Stimulated activated CD4-positive, alpha-beta T cell treated with anti-CD3 and anti-CD28 coated beads, Interleukin-4, amount 100 ng/mL, for 24 hours (primary cell): ENCODE measurements at places on chromosomes 7 and 10.
A peak's percentile ranks its signal among the peaks of the same experiment; 100 is the strongest.

GRCh38 chr10:132254841-132255240 lies 52.9 kb downstream of the STK32C start:
- no peak for DNase-seq

- no peak for DNase-seq
These were observed 104.7 kb downstream of the SFMBT2 start for GRCh38 chr10:7306147-7306546.

DNA sequence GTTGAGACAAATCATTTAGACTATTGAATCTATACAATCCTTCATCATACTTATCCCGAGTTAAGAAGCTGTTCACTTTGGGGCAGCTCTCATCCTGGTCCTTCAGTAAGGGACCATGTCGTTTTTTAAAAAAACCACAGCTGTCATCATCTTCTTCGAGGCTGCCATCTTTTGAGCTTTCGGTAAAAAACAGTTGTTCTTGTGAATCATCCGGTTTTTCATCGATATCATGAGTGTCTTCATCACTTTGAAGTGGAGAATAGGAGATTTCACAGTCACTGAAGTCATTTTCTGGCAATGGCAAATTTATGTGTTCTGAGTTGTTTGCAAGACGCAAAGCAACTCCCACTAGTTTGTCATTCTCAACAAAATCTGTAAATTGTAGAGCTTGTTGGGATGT lies 3.9 kb downstream of the DCLRE1A start:
- DNase-seq = no peak

- DNase-seq = no peak
These were observed 618.9 kb downstream of the CALN1 start for GRCh38 chr7:71793251-71793650.

GRCh38 chr10:124072106-124072505 lies 21.3 kb downstream of the CHST15 start:
- no peak for DNase-seq

GRCh38 chr7:69859342-69859741 lies 261.1 kb downstream of the AUTS2 start:
- DNase-seq = no peak

- DNase-seq = no peak
These were observed 97.6 kb upstream of the ZNF438 start for GRCh38 chr10:31129271-31129670.

DNA sequence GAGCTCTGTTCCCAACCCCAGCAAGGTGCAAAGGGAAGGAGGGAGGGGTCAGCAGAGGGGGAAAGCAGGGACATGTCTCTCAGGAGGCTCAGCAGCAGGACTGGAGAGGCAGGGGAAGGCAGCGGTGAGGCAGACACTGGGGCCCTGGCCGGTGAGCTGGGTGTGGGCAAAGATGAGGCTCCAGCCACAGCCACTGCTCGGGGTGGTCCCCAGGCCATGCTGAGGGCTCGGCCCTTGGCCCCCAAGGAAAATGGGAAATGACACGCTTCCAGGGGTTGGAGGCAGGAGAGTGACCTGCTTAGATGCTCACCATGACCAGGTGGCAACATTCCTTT lies 35.4 kb upstream of the CHST15 start:
- no peak for DNase-seq

DNA sequence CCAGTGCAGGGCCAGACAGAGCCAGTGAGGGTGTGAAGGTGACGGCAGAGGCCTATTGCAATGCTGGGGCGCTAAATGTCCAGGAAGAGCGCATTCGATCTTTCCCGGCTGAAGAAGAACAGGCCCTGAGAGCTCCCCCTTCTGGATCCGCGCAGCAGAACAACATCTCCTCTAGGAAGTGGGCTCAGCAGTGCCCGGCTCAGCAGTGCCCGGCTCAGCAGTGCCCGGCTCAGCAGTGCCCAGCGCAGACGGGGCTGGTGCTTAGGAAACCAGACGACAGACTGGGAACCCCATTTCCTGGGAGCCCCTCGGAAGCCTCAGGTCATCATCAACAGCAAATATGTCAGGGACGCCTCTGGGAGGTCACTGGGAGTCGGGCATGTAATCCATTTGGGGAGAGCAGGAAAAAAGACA lies 4.7 kb upstream of the NOS3 start:
- peak; percentile 66 for DNase-seq

DNA sequence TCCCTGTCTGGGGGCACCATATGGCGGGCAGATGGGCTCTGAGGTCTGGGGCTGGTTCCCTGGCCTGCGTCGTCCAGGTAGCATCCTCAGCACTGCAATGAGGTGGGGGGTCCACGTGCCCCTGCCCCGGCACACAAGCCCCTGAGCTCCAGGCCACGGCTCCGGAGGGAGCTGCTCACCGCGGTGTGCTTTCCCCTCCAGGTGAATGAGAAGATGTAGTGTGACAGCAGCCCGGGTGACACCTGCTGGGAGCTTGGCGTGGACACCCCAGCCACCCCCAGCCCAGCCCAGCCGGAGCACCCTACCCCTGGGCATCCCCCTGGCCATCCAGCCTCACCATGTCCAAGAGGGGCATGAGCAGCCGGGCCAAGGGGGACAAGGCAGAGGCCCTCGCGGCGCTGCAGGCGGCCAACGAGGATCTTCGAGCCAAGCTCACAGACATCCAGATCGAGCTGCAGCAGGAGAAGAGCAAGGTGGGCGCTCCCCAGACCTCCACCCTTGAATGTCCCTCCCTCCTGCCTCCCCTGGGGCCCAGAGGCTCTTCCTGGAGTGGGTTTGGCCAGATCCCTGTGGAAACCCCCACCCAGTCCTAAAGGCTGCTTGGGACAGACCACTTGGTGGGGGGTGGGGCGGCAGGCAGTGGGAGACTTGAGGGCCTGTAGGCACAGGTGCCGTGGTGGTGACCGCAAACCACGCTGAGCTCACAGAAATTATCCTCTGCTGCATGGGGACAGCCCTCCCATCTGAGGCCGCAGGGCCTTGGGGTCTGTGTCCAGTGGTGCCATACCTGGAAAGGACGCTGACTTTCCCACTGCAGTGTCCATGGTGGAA lies 38.9 kb downstream of the JAKMIP3 start:
- DNase-seq = no peak

DNA sequence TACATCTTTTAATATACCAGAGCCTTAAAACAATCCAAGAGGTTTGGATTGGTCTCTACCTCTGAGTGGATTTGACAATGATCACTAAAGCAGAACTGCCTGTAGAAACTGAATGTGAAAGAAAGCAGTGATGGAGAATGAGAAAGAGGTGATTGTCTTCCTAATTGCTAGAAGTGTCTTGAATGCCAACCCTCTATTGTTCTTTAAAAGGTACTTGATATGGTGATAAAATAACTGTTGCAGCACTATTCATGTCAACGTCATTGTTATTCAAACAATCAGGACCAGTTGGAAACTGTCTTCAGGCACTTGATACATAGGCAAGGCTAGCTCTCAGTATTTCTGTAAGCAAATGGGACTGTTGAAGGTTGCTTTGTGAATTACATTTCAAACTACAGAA lies 47.9 kb upstream of the ITPRID1 start:
- no peak for DNase-seq

- DNase-seq = no peak
These were observed 3.1 kb downstream of the HPS6 start for GRCh38 chr10:102068216-102068615.

DNA sequence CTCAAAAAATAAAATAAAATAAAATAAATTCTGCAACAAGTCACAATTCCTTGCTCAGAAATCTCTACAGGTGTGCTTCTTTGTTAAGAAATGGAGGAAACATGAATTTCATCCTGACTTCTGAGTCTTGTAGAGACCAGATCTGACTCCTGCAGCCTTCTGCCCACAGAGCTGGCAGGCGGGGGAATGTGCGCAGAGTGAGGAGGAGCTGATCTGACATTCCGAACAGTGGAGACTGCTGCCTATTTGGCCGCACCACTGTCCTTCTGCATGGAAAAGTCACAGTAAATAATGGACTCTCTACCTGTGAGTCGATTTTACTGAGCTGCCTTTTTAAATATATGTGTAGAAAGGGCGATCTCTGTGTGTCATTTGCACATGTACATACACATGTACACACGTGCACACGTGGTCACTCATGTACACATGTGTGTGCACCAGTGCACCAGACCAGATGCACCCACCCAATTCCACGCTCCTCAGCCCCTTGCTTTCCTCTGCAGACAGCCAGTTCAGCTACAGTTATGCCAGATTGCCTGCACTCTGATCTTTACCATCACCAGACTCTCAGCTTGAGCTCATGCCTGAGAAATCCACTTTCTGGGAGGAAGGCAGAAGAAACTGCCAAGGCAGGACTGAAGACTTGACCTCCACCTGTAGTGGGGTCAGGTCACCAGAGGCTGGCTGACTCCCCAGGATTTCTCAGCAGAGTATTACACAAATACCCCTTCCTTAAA lies 54.9 kb downstream of the IKZF1 start:
- DNase-seq = no peak

DNA sequence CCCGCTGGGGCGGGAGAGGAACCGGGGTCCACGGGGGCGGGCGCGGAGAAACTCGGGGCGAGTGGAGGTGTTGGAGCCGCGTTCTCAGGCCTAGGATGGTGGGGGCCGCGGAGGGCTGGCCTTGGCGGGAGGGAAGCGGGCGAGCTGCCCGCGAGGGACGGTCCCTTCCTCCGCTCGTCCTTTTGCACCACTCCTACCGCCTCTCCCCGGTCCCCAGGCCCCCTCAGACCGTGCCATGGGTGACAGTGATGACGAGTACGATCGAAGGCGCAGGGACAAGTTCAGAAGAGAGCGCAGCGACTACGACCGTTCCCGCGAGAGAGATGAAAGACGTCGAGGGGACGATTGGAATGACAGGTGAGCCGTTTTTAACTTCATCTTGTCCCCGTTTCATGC lies 451 bp downstream of the SRRT start:
- peak; percentile 51 for DNase-seq

- DNase-seq = peak; percentile 30
These were observed 138.9 kb upstream of the AHR start for GRCh38 chr7:17159500-17160037.

GRCh38 chr7:42070068-42070467 lies 166.9 kb downstream of the GLI3 start:
- DNase-seq = no peak

- DNase-seq = no peak
These were observed 22.0 kb upstream of the SLC26A4 start for GRCh38 chr7:107638594-107638993.

- no peak for DNase-seq
These were observed 29.5 kb upstream of the DAGLB start for GRCh38 chr7:6477318-6477660.

- no peak for DNase-seq
These were observed 284.0 kb downstream of the CELF2 start for GRCh38 chr10:11301571-11302111.

DNA sequence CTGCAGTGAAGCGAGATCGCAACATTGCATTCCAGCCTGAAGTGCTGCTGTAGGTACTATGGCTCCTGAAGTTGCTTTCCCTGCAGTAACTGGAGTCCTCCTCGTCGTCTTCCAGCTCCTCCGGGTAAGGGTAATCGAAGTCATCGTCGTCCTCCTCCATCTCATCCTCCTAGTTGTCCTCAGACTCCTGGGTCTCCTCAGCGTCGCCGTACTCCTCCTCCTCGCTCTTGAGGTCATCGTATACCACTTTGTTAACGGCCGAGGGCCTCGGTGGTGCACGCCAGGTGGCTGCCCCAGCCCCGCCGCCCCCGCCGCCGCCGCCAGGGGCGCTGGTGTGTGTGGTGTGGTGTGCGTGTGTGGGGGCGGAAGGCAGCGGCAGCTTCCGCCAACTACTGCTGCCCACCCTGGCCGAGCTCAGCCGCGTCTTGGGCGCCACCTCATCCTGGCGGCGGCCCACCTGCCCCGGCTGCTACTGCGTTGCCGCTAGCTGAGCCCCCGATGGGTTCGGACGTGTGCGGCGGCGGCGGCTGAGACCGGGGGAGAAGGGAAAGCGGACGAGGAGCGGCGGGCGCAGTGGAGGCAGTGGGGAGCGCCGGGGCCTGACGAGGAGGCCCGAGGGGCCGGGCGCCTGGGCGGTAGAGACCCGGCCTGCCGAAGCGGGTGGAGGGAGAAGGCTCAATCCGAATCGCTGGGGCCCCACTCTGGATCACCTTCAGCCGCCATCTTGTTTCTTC lies 11.8 kb upstream of the ACBD5 start:
- peak; percentile 81 for DNase-seq

DNA sequence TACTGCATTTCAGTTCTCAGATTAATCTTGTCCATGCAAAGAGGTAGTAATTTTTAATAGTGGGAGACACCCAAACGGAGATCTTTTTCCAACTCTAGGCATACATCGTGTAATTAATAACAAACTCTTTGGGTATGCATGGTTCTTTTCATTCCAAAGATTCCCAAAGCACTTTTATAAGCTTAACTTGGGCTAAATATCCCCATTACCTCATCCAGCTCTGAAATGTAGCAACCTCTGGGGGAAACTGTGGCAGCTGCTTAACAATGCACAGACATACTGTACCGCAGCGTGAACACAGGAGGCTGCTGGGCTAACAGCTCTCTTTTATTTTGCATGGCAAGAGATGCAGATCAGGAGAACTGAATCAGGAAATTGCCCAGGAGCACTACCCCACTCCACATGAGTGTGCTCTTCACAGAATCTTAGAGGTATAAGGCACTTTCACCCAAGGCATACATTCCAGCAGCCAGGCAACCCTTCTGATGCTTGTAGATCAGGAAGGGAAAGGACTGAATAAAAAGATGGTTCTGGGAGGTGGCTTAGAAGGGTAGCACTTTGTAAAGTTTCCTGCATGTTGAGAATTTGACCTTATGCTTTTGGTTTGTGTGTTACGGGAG lies 114.4 kb upstream of the GLI3 start:
- no peak for DNase-seq

- DNase-seq = no peak
These were observed 11.1 kb downstream of the ZNF316 start for GRCh38 chr7:6648066-6648814.

DNA sequence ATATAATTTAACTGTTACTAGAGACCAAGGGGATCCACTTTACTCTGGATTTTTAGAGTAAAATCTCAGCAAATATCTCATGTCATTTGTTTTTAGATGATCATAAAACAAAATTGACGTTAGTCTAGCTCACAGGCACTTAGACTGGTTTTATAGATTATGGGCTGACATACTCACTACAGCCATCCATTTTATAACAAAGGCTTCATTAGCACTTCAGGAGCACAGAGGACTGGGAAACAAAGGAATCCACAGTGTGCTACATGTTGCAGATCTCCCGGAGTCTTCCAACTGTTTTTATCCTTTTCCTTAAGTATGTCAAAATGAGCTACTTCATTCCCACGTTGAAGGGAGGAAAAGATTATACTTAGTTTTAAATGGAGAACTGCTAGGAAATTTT lies 15.9 kb upstream of the SCRN1 start:
- DNase-seq = no peak

DNA sequence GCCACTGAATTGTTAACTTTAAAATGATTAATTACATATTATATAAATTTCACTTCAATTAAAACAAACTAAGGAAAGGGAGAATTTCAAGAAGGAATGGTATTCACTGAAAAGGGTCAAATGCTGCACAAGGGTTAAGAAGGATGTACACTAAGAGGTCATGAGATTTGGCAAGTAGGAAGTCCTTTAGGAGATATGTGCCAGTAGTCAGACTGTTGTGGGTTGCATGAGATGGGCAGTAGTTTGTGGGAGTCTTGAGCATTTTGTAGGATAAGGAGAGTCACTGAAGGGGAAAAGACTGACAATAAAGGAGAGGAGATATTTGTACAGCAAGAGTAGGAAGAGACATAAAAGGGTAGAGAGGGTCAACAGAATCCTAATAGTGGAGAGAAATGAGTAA lies 12.4 kb upstream of the PTPN12 start:
- no peak for DNase-seq

- DNase-seq = no peak
These were observed 1071.5 kb upstream of the C7orf33 start for GRCh38 chr7:147519062-147519461.

- DNase-seq = no peak
These were observed 6.8 kb downstream of the FAM131B start for GRCh38 chr7:143355450-143356385.
